ENCODE measurements at places on chromosomes 11 and 22. TPM values are rescaled to one million over a fixed set of nuclear protein-coding genes. Genes with fewer than 3 reads are reported as not detected.

Gene MLC1
- under 0.01 TPM for total RNA-seq

Gene STIP1
- total RNA-seq, result 96.3 TPM

- no peak for DNase-seq
Observed at GRCh38 chr11:74267014-74267413, 44.4 kb downstream of the P4HA3 start.

- DNase-seq, result no peak
Observed at GRCh38 chr22:31491218-31491962, 1.7 kb upstream of the EIF4ENIF1 start.

GRCh38 chr22:38327805-38328204, 10.6 kb upstream of the CSNK1E start:
- DNase-seq, result peak; percentile 79

GRCh38 chr11:58957922-58958321, 18.6 kb downstream of the GLYATL1 start:
- no peak for DNase-seq

- DNase-seq, result peak; percentile 100
Observed at GRCh38 chr11:95877291-95877690, 46.6 kb downstream of the MTMR2 start.

- no peak for DNase-seq
Observed at GRCh38 chr22:25350551-25350971, 131.1 kb downstream of the CRYBB2 start.

Data from fibroblast of lung (primary cell).